ENCODE measurements at places on chromosomes 3 and 15.

- DNase-seq, result no peak
Measured at GRCh38 chr3:46068501-46068900, 41.2 kb upstream of the XCR1 start.

- DNase-seq, result no peak
Measured at GRCh38 chr15:73293773-73294172, 75.0 kb downstream of the HCN4 start.

- no peak for DNase-seq
Measured at GRCh38 chr3:175605851-175606250, 746.7 kb downstream of the NAALADL2 start.

GRCh38 chr3:167728176-167728575 lies 6.5 kb downstream of the PDCD10 start:
- DNase-seq, result peak; percentile 49

DNA sequence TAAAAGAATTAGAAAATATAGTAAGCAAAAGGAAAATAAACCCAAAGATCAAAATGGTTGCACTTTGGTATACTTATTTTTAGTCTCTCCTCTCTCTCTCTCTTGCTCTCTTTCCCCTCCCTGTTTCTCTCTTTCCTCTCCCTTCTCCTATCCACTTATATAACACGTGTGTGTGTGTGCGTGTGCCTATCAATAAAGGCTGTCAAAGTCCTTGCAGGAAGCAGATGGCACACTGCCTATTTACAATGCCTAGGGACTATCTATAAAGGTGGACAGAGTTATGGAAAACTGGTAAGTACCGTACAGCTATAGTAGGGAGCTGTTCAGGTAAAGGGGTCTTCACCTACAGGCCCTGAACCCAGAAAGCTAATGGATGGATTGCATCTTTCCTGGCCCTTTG lies 161.6 kb downstream of the SQOR start:
- no peak for DNase-seq

- no peak for DNase-seq
Measured at GRCh38 chr15:39465843-39466749, 114.8 kb upstream of the THBS1 start.

DNA sequence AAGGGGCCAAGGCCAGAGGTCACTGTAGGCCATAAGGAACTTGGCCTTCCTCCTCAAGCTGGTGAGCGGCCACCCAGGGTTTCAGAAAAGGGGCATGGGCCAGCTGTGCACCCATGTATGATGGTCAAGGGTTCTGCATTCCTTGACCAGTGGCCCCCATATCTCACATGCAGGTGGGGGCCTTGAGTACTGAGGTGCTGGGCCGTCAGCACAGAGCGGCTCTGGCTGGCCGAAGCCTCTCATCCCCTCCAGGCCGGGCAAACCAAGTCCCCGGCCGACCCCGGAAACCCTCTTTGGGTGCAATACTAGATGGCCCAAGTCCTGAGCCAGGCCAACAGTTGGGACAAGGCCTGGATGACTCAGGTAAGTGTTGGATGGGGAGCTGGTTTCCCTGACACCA lies 9.5 kb downstream of the ALG3 start:
- DNase-seq, result no peak

GRCh38 chr3:98962951-98963350 lies 61.5 kb upstream of the DCBLD2 start:
- DNase-seq, result no peak

- no peak for DNase-seq
Measured at GRCh38 chr15:41927536-41927935, 33.7 kb upstream of the SPTBN5 start.

GRCh38 chr3:143122608-143123352 lies 3.2 kb downstream of the CHST2 start:
- DNase-seq, result no peak

DNA sequence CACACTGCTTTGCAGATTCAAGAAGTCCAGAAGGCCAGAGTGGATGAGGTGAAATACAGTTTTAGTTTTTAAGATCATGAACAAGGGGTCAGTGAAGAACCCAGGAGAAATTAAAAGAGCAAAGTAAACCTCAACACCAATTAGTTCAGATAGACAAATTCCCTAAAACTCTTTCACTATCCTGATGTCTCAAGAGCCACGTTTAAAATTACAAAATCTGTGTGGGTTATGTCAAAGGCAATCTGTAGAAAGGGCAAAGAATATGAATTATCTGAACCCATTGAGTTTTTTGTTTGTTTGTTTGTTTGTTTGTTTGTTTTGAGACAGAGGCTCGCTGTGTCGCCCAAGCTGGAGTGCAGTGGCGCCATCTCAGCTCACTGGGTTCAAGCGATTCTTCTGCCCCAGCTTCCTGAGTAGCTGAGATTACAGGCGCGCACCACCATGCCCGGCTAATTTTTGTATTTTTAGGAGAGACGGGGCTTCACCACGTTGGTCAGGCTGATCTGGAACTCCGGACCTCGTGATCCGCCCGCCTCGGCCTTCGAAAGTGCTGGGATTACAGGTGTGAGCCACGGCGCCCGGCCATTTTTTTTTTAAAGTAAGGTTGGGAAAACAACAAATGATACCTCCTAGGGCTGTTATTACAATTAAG lies 32.1 kb upstream of the ST3GAL6 start:
- DNase-seq, result no peak

DNA sequence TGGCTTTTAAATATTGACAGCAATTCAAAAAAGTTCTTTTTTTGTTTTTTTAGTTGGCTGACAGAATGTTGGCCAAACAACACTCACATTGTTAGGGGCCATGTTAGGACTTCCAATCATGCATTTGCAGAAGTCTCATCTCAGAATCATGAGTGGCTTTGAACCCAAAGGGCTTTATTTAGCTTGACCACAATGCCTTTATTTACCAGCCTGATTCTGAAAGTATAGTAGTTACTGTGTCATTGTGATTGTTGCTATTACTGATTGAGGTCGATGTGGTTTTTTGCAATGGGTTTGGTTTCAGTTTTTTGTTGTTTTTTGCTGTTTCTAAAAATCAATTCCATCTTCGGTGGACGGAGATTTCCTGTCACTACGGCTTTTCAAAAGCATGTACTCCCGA lies 7.2 kb downstream of the GLDN start:
- DNase-seq, result no peak

- no peak for DNase-seq
Measured at GRCh38 chr3:7621046-7621630, 760.2 kb downstream of the GRM7 start.

GRCh38 chr15:101189409-101190091 lies 62.3 kb downstream of the CHSY1 start:
- no peak for DNase-seq

DNA sequence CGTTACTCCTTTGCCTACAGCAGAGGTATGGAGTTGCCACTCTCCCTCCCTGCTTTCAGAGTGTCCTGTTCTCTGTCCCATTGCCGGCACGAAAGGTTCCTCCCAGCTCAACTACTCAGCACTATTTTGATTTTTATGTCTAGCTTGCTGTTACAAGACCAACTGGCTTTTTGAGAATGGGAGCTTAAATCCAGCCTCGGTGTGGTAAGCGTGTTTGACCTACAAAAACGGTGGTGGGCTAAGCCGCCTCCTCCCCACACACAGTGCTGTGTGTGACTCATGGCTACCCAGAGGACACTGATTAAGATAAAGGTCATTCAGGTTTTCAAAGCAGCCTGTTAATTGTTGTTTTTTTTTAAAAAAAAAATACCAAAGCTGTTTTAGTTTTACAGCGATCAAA lies 64.5 kb downstream of the LRTM1 start:
- no peak for DNase-seq

DNA sequence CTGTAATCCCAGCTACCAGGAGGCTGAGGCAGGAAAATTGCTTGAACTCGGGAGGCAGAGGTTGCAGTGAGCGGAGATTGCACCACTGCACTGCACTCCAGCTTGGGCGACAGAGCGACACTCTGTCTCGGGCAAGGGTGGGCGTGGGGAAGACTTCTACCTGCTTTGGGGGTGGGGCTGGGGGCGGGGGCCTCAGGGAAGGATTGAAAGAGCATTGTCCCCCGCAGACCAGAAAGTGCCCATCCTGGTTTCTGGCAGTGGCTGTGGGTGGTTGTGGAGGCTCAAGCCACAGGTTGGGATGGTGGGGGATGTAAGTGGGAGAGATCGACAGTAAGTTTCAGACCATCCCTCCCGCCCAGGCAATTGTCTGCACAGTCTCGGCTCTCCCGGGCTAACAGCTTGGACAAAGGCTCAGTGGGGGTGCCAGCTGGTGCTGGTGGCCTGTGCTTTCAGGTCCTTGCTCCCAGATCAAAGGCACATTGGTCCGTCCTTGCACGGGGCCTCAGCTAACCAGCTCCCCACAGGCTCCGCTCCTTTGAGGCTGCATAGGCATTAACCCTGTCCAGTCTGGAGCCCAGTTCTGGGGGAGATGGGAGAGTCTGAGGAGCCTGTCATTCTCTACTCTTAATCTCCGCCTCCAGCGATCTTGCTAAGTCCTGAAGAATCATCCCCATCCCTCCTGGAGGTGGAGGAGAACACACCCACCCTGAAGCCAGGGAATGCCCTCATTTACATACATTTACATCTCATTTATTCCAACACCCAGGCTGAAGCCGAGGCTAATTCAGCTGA lies 8.6 kb downstream of the SCN5A start:
- no peak for DNase-seq

DNA sequence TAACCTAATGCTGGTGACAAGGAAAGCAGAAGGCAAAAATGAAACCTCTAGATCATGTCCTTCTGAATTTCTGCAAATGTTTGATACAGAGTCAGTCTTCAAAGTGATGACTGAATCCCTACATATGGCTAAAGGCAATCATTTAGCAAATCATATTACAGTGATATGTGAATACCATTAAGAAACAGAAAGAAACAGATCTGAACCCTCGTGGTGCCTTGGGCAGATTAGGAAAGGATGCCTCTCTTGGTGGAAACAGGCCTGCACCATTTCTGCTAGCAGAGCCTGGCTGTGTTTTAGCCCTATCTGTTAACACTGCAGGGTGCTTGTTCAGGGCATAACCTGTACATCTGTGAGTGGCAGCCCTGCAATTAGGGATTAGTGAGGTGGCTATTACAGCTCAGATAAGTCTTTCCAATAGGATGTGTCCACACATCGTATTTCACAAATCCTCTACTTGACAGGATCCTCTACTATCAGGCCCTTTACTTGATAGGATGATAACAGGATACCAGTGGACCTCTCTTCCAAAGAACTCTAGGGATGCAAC lies 12.1 kb downstream of the SEC22C start:
- DNase-seq, result no peak

DNA sequence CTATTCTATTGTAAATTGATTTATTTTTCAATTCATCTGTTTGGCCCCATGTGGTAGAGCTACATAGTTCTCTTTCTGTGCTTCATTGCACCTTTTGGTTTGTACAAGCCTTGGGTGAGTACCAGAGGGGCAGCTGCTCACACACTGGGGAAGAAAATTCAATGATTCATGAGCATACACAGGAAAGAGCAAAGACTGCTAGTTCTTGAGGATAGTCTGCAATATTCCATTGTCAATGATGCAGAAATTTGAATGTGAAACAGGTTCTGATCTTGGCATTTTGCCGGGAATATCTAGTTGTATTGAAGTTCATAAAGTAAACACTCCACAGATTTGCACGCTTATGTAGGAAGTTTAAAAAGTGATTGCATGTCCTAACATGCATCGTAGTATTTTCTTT lies 304.6 kb downstream of the NAALADL2 start:
- DNase-seq, result no peak

- no peak for DNase-seq
Measured at GRCh38 chr3:3631114-3631513, 168.1 kb upstream of the LRRN1 start.

- DNase-seq, result no peak
Measured at GRCh38 chr3:123767009-123767372, 117.1 kb downstream of the MYLK start.

- no peak for DNase-seq
Measured at GRCh38 chr15:52308446-52309153, 13.0 kb upstream of the MYO5C start.

- peak; percentile 8 for DNase-seq
Measured at GRCh38 chr3:36221975-36222374, 158.3 kb upstream of the STAC start.

- no peak for DNase-seq
Measured at GRCh38 chr3:64082961-64083541, 59.8 kb upstream of the PSMD6 start.

DNA sequence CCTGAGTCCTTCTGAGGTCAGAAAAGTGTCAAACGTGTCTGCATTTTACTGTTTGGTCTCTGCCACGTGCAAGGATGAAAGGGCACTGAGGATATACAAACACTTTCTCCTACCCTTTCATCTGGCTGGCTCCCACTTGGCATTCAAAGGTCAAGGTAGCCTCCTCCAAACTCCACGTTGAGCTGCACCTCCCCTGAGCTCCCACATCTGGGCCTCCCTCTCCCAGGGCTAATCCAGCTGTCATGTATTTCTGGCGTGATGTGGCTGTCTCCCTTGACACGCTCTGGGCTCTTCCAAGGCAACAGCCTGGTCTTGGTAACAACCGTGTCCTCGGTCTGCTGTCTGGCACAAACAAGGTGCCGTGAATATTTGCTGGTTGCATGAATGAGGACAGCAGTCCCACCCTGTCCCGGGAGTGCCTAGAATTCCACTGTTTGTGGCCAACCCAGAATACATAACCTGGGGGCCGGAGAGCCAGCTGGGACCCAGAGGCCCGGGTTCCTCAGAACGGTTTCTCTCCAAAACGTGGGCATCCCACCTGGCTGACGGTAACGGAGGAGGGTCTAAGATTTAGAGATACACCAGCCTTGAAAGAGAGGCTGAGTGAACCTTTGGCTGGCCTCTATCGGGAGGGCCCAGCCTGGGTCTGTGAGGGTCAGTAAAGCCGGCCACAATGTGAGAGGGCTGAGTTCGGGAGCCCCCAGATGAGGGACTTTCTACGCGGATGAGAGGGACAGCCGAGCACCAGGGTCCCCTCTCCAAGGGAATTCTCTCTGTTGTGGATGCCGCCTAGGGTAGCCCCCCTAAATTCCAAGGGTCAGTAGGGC lies 767 bp downstream of the GLT8D1 start:
- peak; percentile 30 for DNase-seq

DNA sequence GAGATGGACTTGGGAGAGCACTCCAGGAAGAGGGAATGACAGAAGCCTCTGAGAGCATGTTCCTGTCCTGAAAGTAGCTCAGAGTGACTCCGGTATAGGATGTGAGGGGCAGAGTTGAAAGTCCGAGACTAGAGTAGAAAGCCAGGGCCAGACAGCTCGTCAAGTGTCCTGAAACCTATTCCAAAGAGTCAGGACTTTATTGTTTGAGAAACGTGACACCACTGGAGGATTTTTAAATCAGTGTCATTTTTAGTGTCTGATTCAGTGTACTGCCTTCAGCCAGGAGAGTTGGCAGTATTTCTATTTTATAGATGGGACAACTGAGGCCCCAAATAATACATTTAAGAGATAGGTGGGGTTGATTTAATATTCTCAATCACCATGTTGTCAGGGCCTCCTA lies 1.6 kb upstream of the RBMS3 start:
- DNase-seq, result no peak

- DNase-seq, result no peak
Measured at GRCh38 chr3:183378951-183379350, 49.5 kb downstream of the MCF2L2 start.

DNA sequence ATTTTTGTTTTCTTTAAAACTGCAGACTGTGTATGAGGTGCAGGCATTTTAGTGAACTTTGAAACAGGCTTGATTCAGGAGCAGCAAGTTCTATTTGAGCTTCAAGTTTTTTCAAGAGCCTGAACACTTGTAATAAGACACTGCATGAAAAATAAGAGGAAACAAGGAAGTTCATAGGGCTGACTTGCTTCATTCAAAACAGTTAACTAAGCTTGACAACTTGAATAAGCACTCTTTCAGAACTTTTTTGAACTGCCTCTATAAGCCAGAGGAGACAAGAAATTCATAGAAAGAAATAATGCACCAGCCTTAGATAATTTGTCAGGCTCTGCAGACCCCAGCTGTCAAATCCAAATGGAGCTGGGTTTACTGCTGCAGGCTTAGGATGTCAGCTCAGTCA lies 130.2 kb downstream of the SSR3 start:
- no peak for DNase-seq

All from MCF 10A (cell line).